ENCODE measurements at places on chromosomes 1 and 21.

- DNase-seq = no peak
These were observed 171.9 kb upstream of the RAB4A start for GRCh38 chr1:229098903-229099578.

- peak; percentile 55 for DNase-seq
These were observed 836 bp downstream of the CDC7 start for GRCh38 chr1:91501523-91501851.

DNA sequence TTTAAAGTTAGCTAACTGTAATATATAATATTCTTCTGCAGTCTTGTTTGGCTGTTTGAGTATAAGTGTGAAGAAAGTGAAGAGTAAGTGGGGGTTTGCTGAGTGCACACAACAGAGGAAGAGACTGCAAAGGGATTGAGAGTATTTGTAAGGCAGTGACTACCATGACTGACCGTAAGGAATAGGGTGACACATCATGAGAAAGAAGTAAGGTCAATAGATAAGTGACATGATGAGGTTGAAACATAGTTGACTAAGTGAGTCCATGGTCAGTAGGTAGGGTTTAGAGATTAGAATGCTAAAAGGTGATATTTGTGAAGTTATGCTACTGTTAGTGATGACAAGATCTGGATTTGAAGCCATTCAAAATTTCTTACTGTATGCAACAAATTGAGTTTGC lies 27.7 kb downstream of the WARS2 start:
- DNase-seq = no peak

- no peak for DNase-seq
These were observed 220.9 kb downstream of the FAF1 start for GRCh38 chr1:50739125-50739524.

DNA sequence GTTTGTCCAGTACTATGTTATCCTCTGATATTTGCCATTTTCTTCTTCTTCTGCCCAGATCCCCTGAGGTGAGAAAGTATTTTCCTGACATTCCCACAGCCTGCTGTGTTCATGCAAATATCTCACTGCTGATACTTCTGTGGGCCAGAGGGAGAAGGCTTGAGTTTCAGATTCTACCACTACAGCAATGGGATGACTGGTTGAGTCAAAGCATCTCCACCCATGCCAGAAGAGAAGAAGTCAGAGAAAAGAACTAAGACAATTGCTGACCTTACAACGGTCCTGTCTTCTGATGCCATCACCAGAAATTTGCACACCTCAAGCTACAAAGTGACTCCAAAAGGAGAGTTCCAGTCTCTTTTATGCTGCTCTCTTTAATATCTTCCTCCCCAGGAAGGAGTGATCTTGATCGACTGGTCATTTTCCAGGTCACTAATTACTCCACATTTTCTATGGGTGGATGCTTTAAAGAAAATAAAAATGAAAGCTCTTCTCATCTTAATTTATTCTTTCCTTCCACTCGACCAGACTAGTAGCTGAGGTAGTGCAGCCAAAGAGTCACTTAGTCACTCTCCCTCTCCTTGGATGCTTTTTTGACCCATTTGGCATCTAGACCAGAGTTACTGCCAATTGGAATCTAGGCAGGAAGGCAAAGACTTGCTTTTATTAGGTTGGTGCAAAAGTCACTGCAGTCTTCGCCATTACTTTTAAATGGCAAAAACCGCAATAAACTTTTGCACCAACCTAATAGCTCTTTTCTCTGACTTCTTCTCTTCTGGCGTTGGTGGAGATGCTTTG lies 195.1 kb downstream of the PTPRC start:
- no peak for DNase-seq

GRCh38 chr1:94614996-94615395 lies 73.4 kb upstream of the F3 start:
- peak; percentile 55 for DNase-seq

DNA sequence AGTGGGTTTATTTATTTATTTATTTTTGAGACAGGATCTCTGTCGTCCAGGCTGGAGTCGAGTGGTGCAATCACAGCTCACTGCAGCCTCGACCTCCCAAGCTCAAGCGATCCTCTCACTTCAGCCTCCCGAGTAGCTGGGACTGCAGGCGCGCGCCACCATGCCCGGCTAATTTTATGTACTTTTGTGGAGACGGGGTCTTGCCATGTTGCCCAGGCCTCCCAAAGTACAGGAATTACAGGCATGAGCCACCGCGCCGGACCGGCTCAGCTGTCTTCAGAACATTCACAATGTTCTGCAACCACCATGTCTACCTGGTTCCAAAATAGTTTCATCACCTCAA lies 406 bp upstream of the DNAJC8 start:
- no peak for DNase-seq

DNA sequence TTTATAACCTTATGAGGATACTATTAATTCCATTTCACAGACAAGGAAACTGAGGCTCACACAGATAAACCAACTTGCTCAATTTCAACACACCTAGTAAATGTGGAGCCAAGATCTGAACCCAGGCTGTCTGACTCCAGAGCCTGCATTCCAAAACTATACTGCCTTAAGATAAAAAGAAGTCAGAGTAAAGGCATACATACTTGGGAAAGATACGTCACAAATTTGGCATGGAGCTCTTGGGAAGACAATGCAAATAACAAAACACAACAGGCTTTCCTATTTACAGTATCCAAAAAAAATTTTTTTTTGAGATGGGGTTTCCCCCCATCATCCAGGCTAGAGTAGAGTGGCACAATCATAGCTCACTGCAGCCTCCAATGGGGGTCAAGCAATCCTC lies 5.9 kb downstream of the AKT3 start:
- peak; percentile 22 for DNase-seq

DNA sequence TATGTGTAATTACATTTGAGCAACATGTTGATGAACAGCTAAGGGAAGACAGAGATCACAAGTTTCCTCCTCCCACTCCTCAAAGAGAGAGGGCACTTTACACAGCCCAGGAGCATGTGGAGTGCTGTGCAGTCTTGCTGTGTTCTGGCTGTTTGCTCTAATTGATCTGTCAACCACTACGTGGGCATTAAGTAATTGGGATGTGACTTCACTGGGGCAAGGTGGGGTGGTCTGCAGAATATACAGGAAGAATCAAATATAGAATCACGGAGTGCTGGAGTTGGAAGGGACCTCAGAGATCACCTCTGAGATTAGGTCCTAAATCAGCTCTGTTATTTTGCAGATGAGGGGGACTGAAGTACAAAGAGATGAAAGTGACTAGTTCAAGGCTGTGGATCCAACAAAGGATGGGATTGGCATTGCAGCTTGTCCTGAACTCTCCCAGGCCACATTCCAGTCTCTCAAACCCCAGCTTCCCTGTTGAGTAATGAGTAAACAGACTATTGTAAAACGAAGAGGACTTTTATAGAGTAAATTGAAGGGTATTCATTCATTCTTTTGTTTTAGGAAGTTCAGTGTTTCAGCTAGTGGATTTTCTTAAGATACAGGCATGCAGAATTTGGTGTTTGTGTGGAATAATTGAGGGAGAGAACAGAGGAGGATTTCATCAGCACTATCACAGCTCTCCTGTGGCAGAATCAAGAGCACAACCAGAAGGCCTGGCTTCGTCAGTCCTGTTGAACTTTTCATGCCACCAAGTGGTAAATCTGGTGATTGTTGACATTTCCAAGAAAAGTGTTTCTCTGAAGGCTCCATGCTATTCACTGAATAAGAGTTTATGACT lies 22.4 kb downstream of the NOS1AP start:
- DNase-seq = no peak

DNA sequence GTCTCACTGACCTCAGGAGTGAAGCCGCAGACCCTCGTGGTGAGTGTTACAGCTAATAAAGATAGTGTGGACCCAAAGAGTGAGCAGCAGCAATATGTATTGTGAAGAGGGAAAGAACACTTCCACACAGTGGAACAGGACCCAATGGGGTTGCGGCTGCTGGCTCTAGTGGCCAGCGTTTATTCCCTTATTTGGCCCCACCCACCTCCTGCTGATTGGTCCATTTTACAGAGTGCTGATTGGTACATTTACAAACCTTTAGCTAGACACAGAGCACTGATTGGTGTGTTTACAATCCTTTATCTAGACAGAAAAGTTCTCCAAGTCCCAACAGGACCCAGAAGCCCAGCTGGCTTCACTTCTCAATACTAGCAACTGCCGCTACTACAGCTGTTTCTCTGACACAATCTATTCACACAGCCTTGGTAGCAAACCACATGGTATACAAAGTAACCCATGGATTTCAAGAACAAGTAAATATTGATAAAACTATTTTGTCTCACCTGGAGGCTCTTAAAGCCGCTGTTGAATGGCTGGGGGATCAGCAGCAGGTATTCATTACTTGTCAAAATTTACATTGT lies 25.3 kb upstream of the ITLN1 start:
- no peak for DNase-seq

- DNase-seq = no peak
These were observed 16.8 kb downstream of the BMP8A start for GRCh38 chr1:39508266-39508665.

GRCh38 chr1:112237983-112238545 lies 157.9 kb upstream of the CTTNBP2NL start:
- no peak for DNase-seq

DNA sequence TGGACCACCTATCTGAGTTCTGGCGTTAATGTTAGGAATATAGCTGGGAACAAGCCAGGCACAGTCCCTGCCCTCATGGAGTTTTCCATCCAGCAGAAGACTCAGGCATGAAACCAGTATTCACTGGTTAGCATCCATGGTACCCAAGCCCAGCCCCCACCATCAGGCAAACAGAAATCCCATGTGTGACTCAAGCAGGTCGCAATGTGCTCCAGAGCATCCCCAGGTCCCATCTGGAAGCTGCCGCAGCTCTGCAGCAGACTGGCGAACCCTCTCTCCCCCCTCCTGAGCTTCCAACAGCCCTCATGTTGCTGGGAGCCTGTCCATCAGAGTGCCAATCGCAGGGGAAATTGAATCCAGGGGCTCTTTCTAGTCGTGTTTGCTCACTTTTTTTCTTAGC lies 174.2 kb downstream of the RRAGC start:
- DNase-seq = no peak

- DNase-seq = no peak
These were observed 183.4 kb upstream of the SNX7 start for GRCh38 chr1:98478121-98478520.

DNA sequence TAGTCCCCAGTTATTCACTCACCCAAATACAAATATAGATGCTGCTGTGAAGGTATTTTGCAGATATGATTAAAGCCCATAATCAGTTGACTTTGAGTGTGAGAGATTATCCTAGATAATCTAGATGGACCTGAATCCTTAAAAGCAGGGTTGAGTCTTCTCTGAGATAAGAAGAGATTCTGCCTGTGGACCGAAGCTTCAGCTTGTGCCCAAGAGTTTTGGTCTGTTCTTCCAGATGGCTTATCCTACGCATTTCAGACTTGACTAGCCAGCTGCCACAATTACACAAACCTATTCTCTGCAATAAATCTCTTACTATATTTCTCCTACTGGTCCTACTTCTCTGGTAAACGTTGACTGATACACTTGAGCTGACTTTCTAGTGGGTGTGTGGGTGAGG lies 145.1 kb downstream of the KCNJ6 start:
- DNase-seq = no peak

DNA sequence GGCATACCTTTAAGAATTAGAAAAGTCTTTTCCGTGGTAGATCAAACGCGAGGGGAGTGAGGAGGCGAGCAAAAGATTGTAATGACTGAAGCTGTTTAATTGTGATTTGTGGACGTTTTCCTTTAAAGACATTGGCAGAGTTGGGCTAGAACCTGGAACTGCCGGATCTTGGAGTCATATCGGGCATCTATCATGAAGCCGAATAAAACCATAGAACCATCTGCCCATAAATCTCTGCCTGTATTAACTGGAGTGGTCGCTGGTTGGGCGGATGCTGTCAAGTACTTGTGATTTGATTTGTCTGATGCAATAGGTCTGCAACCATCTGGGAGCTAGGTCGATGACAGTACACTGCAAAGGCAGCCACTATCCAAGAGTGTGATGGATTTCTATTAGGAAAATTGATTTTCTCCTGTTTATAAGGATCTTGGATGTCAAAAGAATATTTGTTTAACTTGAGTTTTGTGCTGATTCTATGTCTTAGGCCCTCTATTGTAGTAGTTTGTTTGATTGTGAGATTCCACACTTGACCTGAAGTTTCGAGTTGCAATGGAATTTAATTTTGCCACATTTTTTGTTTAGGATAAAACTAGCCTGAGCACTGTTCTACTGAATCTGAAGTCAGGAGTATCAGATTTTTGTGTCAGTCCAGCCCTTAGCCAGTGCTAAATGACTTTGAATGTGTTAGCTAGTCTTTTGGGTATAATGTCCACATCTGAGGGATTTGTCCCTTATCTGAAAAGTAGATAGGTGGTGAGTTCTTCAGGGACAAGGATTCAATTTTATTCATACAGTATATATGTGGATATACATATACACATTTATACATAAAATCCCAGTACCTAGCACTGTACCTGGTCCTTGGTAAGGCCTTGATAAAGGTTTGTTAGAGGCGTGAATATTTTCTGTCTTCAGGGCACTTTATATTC lies 1.2 kb downstream of the SARS1 start:
- DNase-seq = peak; percentile 91

- DNase-seq = no peak
These were observed 59.8 kb upstream of the HAO2 start for GRCh38 chr1:119308806-119309205.

- no peak for DNase-seq
These were observed 33.7 kb downstream of the WNT9A start for GRCh38 chr1:227913764-227914721.

DNA sequence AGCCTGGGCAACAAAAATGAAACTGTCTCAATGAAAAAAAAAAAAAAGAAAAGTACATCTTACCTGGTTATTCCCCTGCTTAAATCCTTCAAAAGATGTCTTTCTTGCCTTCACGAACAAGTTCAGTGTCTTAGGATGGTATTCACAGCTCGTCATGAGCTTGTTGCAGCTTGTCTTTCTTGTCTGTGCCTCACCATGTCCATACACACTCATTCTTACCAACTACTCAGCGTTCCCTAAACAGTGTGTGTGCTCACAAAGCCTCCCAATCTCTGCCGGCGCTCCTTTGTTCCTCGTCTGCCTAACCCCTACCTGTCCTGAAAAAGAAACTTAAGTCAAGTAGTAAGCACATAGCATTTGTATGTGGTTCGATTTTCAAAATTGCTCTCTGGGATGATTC lies 31.1 kb downstream of the UBE4B start:
- DNase-seq = no peak

DNA sequence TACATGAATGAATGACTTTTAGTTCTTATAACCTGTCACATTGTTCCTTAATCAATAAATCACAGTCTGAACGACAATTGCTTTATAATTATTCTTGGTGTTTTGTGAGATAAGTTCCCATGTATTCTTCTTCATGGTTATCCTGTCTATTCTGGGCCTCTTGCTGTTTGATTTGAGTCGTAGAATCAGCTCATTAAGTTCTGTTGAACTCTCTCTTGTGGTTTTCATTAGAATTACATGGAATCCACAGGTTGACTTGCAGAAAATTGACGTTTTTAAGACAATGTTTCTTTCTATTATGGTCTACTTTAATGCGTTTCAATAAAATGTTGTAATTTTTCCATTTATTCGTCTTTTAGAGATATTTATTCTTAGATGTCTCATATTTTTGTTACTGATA lies 4.0 kb upstream of the LCE1A start:
- no peak for DNase-seq

GRCh38 chr1:51526248-51526647 lies 7.2 kb upstream of the EPS15 start:
- DNase-seq = no peak
